ENCODE measurements at places on chromosomes 7 and 10.

GRCh38 chr7:25636871-25637283, 408.6 kb upstream of the NPVF start:
- DNase-seq: no peak

DNA sequence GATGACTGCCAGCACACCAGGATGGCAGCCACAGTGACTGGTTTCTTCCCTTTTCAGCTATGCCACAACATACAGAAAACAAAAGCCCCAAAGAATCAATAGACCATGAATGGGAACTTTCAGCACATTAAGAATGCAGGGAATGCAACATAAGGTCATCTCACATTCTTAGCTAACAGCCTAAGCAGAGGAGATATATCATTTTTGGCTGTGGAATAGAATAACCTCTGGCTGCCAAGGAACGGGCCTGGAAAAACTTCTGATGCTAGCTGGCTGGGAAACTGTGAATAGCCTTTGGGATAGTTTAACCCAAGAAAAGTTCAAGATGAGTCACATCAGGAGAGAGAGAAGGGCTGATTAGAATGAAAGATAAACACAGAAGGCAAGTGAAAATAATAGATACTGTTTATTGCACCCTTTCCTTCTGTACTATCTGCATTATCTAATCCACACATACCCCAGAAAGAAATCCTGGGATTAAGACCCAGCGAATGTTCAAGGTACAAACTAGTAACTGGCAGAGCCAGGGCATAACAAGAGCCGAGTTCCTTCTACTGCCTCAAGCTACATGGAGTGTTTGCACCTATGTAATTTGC, 169.2 kb downstream of the SEMA3A start:
- no peak for DNase-seq

DNA sequence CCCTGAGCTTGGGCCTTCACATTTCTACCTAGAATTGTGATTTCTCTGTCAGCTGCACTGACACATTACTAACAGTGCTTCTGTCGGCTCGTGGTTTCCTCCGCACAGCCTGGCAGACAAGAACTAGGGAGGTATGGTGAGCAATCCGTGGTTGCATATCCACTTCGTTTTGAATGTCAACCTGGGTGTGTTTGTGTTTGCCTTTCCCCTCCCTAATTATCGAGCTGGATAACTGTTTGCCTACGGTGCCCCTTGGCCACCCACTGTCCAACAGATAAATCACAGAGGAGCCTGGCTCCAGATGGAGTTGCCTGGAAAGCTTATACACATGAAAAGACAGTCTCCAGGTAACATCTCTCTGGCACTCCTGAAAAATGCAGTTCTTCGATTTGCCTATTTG, 228.8 kb downstream of the TRIL start:
- DNase-seq: peak; percentile 56

DNA sequence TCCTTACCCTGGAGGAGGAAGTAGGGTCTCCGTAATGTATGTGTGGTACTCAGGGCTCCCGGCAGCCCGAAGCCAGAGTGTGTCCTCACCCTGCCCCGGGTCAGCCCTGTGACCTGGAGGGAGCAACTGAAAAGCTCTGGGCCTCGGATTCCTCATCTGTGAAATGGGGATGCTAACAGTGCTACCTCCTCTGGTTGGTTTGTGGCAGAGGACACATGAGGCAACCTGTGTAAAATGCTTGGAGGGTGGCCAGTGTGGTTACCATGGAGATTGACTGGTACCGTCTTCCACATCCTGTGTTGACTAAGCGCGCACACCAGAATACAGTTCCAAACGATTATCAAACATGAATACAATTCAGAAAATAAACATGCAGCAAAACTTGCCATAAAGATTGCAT, 163.8 kb upstream of the KLF6 start:
- no peak for DNase-seq

DNA sequence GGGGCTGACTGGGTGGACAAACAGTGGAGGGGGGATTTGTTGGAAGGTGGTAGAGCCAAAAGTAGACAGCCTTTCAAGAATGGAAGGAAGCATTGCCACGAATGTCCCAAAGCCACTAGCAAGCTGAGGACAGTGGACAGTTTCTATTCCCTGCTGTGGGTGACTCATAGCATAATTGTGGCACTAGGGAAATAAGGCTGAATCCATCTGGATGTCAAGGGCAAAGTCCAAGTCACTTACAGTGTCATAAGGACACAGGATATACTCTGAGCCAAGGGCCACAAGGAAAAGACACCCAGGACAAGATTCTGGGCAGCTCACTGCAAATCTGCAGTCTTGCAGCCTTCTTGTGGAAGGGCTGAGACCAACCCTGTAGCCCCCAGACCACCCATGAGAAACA, 79.7 kb downstream of the FRMPD2 start:
- DNase-seq: no peak

GRCh38 chr10:110181451-110181850, 26.0 kb upstream of the MXI1 start:
- DNase-seq: no peak

GRCh38 chr10:129621693-129622092, 154.7 kb downstream of the MGMT start:
- DNase-seq: no peak

DNA sequence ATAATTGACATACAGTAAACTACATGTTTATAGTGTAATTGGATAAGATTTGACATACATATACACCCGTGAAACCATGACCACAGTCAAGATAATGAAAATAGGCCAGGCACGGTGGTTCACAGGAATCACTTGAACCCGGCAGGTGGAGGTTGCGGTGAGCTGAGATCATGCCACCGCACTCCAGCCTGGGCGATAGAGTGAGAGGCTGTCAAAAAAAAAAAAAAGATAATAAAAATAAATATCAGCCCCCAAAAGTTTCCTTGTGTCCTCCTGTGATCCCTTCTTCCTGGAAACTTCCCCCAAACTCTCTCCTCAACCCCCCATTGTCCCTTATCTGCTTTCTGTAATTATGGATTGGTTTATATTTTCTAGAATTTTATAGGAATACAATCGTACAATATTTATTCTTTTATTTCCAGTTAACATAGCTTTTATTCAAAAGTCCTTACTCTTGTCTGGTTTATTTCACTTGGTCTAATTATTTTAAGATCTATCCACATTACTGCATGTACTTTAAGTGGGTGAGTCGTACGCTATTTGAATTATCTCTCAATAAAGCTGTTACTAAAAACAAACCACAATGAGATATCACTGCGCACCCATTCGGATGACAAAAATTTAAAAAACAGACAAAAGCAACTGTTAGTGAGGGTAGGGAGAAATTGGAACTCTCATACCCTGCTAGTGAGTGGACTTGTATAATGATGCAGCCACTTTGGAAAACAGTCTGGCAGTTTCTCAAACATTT, 30.1 kb upstream of the TNPO3 start:
- DNase-seq: no peak

- DNase-seq: peak; percentile 63
Observed at GRCh38 chr7:97005183-97006054, at the start of gene DLX6. DLX6 (plus strand) TSS chr7:97005553; CDS start chr7:97005978, 425 bp downstream.

DNA sequence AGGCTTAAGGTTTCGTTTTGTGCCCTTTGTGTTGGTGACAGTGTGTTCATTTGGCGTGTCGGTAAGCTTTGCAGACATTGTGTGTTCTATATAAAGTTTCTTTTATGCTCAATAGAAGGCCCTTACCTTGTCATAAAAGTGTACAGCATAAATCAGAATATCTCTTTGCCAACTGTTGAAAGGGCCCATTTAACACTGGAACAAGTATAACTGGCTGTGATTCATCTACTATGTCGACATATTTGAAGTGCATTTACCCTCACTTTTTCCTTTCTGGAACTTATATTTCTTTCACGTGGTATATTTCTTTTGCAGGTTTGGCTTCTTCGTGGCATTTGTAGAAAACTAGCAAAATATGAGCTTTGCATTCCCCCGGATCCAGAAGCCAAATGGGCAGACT, 32.7 kb downstream of the EEPD1 start:
- DNase-seq: no peak

GRCh38 chr7:36040679-36041078, 112.4 kb upstream of the EEPD1 start:
- no peak for DNase-seq

DNA sequence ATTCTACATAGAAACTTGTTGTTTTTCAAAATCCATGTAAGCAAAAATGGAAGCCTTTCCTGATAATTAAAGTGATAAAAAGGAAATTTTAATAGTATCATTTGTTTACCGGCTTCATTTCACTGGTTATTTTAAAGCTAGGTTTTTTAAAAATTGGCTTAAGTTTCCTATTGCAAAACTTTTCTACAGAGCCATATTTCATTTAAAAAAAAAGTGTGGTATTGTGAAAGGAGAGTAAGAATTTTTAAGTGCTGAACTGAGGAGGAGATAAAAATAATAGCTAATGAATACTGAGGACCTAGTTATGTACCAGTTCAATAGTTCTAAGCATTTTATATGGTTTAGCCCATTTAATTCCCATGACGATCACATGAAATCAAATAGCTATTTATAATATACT, 172.2 kb upstream of the COL1A2 start:
- DNase-seq: no peak

DNA sequence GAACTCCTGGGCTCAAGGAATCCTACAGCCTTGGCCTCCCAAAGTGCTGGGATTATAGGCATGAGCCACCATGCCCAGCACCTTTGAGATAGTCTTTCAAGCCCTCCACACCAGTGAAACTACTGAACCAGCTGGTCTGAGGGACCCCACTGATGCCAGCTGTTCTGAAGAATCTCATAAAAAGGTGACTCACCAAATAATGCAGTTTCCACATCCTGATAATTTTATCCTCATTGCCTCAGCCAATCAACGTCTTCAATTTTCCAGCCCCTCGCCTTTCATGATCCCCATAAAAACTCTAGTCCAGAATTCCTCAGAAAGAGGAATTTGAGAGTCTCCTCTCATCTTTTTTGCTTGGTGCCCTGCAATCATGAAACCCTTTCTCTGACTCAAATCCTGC, 1691.6 kb upstream of the LRRTM3 start:
- no peak for DNase-seq

- no peak for DNase-seq
Observed at GRCh38 chr7:39353615-39354376, 212.4 kb upstream of the YAE1 start.

GRCh38 chr10:102327641-102328040, 67.9 kb upstream of the NFKB2 start:
- no peak for DNase-seq

GRCh38 chr10:133027482-133027881, 60.2 kb upstream of the ADGRA1 start:
- no peak for DNase-seq

DNA sequence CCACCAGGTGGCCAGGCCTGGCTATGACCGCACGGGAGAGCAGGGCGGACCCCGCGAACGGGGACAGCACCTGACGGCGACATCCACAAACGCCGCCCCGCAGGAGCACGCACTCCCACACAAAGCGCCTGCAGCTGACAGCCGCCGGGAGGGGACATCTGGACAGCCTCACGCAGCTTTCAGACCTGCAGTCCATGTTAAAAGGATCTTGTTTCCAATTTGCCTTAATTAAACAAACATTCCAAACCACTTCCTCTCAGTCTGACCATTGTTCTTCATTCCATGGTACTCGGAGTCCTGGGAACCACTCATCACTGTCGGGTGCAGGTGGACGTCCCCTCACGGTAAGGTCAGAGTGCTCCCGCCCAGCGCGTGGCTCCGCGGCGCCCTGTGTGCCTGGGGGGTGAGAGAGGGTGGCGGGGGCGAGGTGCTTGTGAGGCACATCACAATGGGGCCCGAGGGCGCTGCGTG, 5.9 kb upstream of the GPER1 start:
- DNase-seq: no peak

DNA sequence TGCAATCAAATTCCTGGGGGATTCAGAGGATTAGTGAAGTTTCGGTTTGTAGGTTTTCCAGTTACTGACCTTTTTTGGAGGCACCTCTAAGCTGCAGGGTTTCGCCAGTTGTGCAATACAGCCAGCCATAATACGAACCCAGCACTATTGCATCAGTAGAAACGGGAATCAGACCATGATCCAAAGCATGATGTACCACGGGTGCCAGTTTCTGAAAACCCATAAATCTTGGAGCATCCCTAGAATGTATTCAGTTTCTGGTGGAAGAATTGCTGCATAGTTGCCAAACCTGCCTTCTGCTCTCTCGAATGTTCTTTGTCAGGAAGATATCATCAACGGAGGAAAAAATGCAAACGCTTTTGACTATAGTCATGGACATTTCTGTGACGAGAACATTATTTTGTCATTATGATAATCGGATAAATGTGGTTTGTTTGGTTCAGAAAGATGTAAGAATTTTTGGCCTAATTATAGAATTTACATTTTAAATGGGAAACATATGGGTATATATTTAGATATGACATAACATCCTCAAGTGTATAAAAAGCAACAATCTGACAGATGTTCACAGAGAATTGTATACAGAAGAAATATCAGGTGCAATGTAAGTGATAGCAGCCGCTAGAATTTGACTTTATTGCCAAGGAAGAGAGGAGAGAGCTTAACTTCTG, 186.2 kb upstream of the PRKCQ start:
- DNase-seq: no peak

DNA sequence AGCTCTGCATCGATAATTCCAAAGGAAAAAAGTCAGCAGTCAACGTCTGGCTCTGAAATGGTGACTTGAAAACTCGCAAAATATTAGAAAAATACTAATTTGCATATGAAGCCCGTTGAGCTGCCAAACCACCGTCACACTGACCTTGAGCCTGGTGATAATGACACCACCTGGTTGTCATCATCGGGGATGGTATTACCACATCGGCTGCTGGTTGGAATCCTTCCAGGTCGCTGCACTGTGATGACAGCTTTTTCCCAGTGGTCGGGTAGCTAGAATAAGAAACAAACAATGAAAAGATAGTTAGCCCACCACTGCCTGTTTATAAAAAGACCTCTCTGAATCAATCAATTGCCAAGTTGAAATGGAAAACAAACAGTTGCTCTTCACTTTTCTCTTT, 41.6 kb downstream of the LAMB1 start:
- DNase-seq: no peak

- no peak for DNase-seq
Observed at GRCh38 chr10:131257027-131257426, 54.5 kb downstream of the TCERG1L start.

- no peak for DNase-seq
Observed at GRCh38 chr10:91355998-91356397, 54.1 kb upstream of the HECTD2 start.

GRCh38 chr10:115879372-115880089, 393.5 kb downstream of the GFRA1 start:
- no peak for DNase-seq

- DNase-seq: no peak
Observed at GRCh38 chr10:62794306-62794705, 10.2 kb upstream of the ADO start.

- DNase-seq: no peak
Observed at GRCh38 chr7:80677629-80678028, 39.2 kb downstream of the CD36 start.

- DNase-seq: no peak
Observed at GRCh38 chr7:30505174-30505697, 607 bp upstream of the GGCT start.

- no peak for DNase-seq
Observed at GRCh38 chr10:6542999-6543430, 37.1 kb downstream of the PRKCQ start.

GRCh38 chr7:50953303-50953702, 170.6 kb upstream of the GRB10 start:
- no peak for DNase-seq
